Epithelial cell of alveolus of lung (primary cell): ENCODE measurements at places on chromosomes 11 and 22. TPM values are rescaled to one million over a fixed set of nuclear protein-coding genes. Genes with fewer than 3 reads are reported as not detected.

MDK gene
- 443 and 505 TPM in 2 replicates for total RNA-seq

SYCE3 gene
- total RNA-seq: not detected in 2 replicates

C11orf52 gene
- not detected in 2 replicates for total RNA-seq

OR51B4 gene
- total RNA-seq: not detected in 2 replicates

RAB30 gene
- total RNA-seq: 4.9 and 11.5 TPM in 2 replicates

MUC6 gene
- total RNA-seq: not detected in 2 replicates

NEFH gene
- 1.3 and 2.2 TPM in 2 replicates for total RNA-seq

LMO1 gene
- not detected in 2 replicates for total RNA-seq

SHANK2 gene
- 9.2 and 10.8 TPM in 2 replicates for total RNA-seq

LRRC75B gene
- total RNA-seq: 11.7 and 12.5 TPM in 2 replicates

PLAAT2 gene
- not detected in 2 replicates for total RNA-seq

SCN4B gene
- total RNA-seq: 0.39 and 0.56 TPM in 2 replicates

GLYATL2 gene
- 0.88 and 1.4 TPM in 2 replicates for total RNA-seq

CYB5R2 gene
- total RNA-seq: 4.6 and 20.9 TPM in 2 replicates

RHOD gene
- total RNA-seq: 3.4 and 19.4 TPM in 2 replicates

C11orf42 gene
- total RNA-seq: not detected in 2 replicates

PLEKHA7 gene
- 1.1 and 1.7 TPM in 2 replicates for total RNA-seq

LRRC56 gene
- total RNA-seq: 0.26 and 2.6 TPM in 2 replicates

DYNC2H1 gene
- 12.4 and 16.5 TPM in 2 replicates for total RNA-seq

FAT3 gene
- total RNA-seq: 0.40 and 3.4 TPM in 2 replicates

RASSF10 gene
- total RNA-seq: 0.26 TPM in 1 of 2 replicates, not detected in the other

KIAA0930 gene
- total RNA-seq: 25.2 and 29.3 TPM in 2 replicates

SCGB1D2 gene
- total RNA-seq: not detected in 2 replicates

OR10W1 gene
- total RNA-seq: not detected in 2 replicates

GNAZ gene
- total RNA-seq: 0.52 and 1.2 TPM in 2 replicates

SLC22A8 gene
- not detected in 2 replicates for total RNA-seq

PDGFB gene
- total RNA-seq: 3.1 and 9.2 TPM in 2 replicates

GPR83 gene
- total RNA-seq: under 0.01 TPM in 1 of 2 replicates, not detected in the other

ZP1 gene
- total RNA-seq: 1.6 and 3.1 TPM in 2 replicates

OR6A2 gene
- 0.24 TPM in 1 of 2 replicates, not detected in the other for total RNA-seq

CCDC81 gene
- total RNA-seq: 0.08 and 0.52 TPM in 2 replicates

MFRP gene
- total RNA-seq: 0.08 TPM in 1 of 2 replicates, not detected in the other

BIRC3 gene
- total RNA-seq: 0.72 and 3.7 TPM in 2 replicates

GSTP1 gene
- 722 and 2,244 TPM in 2 replicates for total RNA-seq

PATE4 gene
- not detected in 2 replicates for total RNA-seq

SPDYC gene
- total RNA-seq: not detected in 2 replicates

TSPO gene
- total RNA-seq: 235 and 477 TPM in 2 replicates

APOBEC3F gene
- total RNA-seq: 3.9 and 5.5 TPM in 2 replicates

LMO2 gene
- 0.39 and 2.2 TPM in 2 replicates for total RNA-seq

CHRNA10 gene
- total RNA-seq: 0.39 and 0.48 TPM in 2 replicates

DESI1 gene
- 20.7 and 30.8 TPM in 2 replicates for total RNA-seq

SEC14L6 gene
- not detected in 2 replicates for total RNA-seq
